ENCODE measurements at places on chromosomes 1 and 21. TPM values are rescaled to one million over a fixed set of nuclear protein-coding genes. Genes with fewer than 3 reads are reported as not detected.

The PRKAA2 gene
- total RNA-seq = 13.2 TPM

DNA sequence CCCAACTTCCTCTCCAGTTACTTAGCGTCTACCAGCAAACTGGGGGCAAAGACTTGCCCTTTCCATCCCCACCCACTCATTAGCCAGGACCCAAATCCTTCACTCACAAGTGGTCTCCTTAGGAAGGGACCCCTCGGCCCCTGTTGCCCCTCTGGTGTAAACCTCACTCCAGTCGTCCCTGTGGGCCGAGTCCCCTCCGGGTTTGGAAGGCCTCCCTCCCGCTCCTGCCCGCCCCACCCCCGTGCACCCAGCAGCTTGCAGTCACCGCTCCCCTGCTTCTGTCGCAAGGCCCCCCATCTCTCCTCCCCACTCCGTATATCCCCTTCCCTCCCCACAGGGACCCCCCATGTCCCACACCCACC is 1.2 kb downstream of the EFHD2 start:
- DNase-seq = peak; percentile 49
- H3K4me3 ChIP-seq = peak overlapping the region; percentile 90
- peaks cover 28% of the 10 kb centered on the region for H3K4me1 ChIP-seq
- H3K27me3 ChIP-seq = no peaks in the 10 kb centered on the region
- H3K36me3 ChIP-seq = peaks cover 19% of the 10 kb centered on the region
- no peak overlapping the region for H3K27ac ChIP-seq

DNA sequence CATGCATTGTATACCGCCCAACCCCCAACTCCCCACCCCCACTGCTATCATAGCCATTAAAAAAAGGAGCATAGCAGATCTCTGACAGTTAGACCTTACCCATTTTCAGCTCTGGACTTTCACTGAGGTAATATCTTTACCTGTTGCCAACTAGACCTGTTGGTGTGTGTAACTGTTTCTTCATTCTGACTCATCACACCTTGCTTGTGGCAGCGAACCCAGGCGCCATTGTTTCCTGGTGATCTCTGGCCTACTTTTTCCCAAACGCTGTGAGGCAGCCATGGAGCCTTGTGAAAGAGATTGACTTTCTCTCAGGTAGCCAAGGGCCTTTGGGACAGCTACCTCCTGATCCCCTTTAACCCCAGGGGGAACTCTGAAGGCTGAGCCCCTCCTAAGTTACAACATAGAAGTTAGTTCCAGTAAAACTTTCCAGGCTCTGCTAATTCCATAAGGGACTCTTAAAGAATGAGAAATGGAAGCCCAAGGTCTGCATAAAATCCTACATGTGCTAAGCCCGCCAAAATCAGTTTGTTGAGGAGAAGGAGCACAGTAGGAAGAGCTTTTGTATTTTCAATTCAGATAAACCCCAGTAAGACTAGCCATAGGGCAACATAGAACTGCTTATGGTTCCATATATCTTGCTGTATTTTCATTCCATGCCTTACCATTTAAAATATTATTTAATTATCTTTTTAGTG is 196.1 kb upstream of the CAMK1G start:
- peaks cover 58% of the 10 kb centered on the region for H3K4me1 ChIP-seq
- H3K27ac ChIP-seq = no peak overlapping the region
- DNase-seq = no peak
- no peaks in the 10 kb centered on the region for H3K36me3 ChIP-seq

- DNase-seq = no peak
- H3K4me3 ChIP-seq = no peak overlapping the region
- H3K27ac ChIP-seq = no peak overlapping the region
- no peaks in the 10 kb centered on the region for H3K36me3 ChIP-seq
- H3K4me1 ChIP-seq = no peaks in the 10 kb centered on the region
Measured at GRCh38 chr1:81192647-81193642, 607.8 kb upstream of the ADGRL2 start.

GRCh38 chr1:39081271-39082009 is 55.3 kb downstream of the NDUFS5 start:
- no peaks in the 10 kb centered on the region for H3K4me1 ChIP-seq
- peaks cover 71% of the 10 kb centered on the region for H3K27me3 ChIP-seq
- no peaks in the 10 kb centered on the region for H3K36me3 ChIP-seq
- DNase-seq = no peak
- H3K27ac ChIP-seq = no peak overlapping the region

- H3K4me1 ChIP-seq = peaks cover 4% of the 10 kb centered on the region
- H3K27me3 ChIP-seq = no peaks in the 10 kb centered on the region
- H3K4me3 ChIP-seq = no peak overlapping the region
Measured at GRCh38 chr21:45208627-45208951, 79.1 kb downstream of the POFUT2 start.

DNA sequence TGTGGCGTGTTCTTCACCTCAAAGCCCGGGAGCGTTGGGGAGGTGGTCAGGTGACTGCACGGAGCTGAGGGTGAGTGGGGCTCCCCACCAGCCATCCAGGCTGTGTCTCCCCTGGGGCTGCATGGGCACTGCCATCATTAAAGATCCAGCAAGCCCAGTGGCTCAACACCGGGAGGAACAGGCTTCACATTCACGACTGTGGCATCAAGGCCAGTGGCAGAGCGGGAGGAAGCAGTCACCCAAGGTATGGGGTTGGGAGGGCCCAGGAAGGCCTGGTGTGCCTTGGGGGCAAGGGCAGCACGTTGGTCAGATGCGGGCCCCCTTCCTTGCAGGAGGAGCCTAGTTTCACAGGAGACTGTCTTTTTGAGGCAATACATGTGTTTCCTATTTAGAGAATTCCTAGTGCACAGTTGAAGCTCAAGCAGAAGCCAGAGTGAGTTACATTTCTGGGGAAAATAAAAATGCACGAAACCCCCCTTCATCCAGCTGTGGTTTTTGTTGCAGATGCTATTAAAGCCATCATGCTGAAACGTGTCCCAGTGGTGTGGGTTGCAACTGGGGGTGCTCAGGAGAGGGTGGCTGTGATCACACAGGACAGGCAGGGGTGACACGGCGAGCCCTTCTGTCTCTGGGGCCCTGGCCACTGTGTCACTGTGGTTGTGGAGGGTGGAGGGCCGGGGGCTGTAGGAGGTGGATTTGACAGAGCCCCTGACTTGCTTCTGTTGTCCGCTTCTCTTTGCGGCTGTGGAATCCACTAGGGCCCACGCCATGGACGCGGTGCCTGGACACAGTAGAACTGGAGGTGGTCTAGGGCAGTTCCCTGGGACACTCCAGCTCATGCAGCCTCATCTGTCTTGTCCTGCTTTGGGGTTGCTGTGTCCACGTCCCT is 34.1 kb downstream of the SNAP47 start:
- peaks cover 26% of the 10 kb centered on the region for H3K36me3 ChIP-seq
- DNase-seq = no peak
- H3K4me3 ChIP-seq = no peak overlapping the region
- H3K27ac ChIP-seq = no peak overlapping the region

DNA sequence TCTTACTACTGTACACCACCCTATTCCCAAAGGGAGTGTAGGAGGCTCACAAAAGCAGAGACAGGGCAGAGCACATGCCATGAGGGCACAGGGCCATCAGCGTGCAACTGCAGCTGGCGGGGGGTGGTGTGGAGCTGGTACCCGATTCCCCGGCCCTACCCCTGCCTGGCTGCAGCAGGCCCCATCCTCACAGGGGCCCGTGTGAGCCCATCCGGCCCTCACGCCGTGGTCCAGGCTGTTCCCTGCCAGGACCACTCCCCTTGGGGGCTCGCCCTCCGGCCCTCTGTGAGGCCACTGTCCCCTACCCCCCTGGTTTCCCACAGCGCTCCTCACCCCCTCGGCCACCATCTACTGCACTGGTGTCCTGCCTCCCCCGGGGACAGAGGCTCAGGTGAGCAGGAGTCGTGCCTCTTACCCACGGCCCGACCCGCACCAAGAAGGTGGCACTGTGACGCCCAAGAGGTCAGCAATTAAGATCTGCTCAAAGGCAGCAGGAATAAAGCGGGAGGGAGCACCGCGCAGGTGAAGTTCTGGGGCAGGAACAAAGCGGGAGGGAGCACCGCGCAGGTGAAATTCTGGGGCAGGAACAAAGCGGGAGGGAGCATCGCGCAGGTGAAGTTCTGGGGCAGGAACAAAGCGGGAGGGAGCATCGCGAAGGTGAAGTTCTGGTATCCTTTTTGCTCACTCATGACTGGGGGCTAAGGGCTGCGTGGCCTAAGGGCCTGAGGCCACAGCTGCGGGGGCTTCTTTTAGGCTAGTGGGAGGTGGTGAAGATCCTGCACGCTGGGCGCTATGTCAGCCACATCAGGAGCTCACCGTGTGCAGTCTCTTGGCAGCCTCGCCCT is 3.9 kb downstream of the POFUT2 start:
- H3K4me1 ChIP-seq = peaks cover 3% of the 10 kb centered on the region
- DNase-seq = peak; percentile 38
- H3K4me3 ChIP-seq = no peak overlapping the region
- no peak overlapping the region for H3K27ac ChIP-seq
- H3K36me3 ChIP-seq = peaks cover 67% of the 10 kb centered on the region

- peak overlapping the region; percentile 99 for H3K27ac ChIP-seq
- H3K4me1 ChIP-seq = peaks cover 7% of the 10 kb centered on the region
- DNase-seq = peak; percentile 93
- peaks cover 61% of the 10 kb centered on the region for H3K36me3 ChIP-seq
- H3K4me3 ChIP-seq = peak overlapping the region; percentile 85
Measured at GRCh38 chr1:26471498-26472319, 531 bp upstream of the HMGN2 start.

The PSEN2 gene
- 25.2 TPM for total RNA-seq

GRCh38 chr1:203080456-203080855 is 5.4 kb downstream of the MYOG start:
- H3K36me3 ChIP-seq = no peaks in the 10 kb centered on the region
- peaks cover 25% of the 10 kb centered on the region for H3K27me3 ChIP-seq
- H3K27ac ChIP-seq = no peak overlapping the region
- DNase-seq = peak; percentile 19
- no peak overlapping the region for H3K4me3 ChIP-seq

The COL16A1 gene
- 6.9 TPM for total RNA-seq

GRCh38 chr1:217495249-217495648 is 135.6 kb downstream of the GPATCH2 start:
- H3K27me3 ChIP-seq = no peaks in the 10 kb centered on the region
- DNase-seq = no peak
- no peak overlapping the region for H3K4me3 ChIP-seq
- no peaks in the 10 kb centered on the region for H3K4me1 ChIP-seq
- H3K27ac ChIP-seq = no peak overlapping the region

DNA sequence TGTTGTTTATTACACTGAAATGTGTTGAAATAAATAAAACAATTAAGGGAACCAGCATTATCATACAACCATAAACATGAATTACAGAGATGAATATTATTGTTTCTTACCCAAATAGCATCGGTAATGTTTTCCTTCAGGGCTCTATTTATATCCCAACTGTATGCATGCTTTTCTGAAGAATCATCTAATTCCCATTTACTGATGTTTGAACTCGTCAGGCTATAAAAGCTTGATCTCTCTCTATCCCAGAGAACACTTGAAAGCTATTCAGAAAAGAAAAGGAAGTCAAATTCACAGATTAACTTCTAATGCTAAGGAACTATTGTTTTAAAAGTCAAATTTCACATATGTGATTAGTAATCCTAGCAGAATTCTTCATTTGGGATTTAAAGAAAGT is 12.4 kb downstream of the NUP133 start:
- no peak for DNase-seq
- peaks cover 84% of the 10 kb centered on the region for H3K36me3 ChIP-seq
- H3K4me3 ChIP-seq = no peak overlapping the region
- H3K27ac ChIP-seq = no peak overlapping the region
- H3K4me1 ChIP-seq = no peaks in the 10 kb centered on the region
- H3K27me3 ChIP-seq = no peaks in the 10 kb centered on the region

The EXO5 gene
- total RNA-seq = 8.6 TPM

The SPATA46 gene
- not detected for total RNA-seq

The CFAP410 gene
- total RNA-seq = 33.1 TPM

The KRTAP6-1 gene
- not detected for total RNA-seq

- no peak for DNase-seq
- no peaks in the 10 kb centered on the region for H3K27me3 ChIP-seq
- H3K4me3 ChIP-seq = no peak overlapping the region
- no peak overlapping the region for H3K27ac ChIP-seq
- no peaks in the 10 kb centered on the region for H3K36me3 ChIP-seq
- H3K4me1 ChIP-seq = peaks cover 17% of the 10 kb centered on the region
Measured at GRCh38 chr1:47558601-47559593, 121.1 kb downstream of the FOXD2 start.

DNA sequence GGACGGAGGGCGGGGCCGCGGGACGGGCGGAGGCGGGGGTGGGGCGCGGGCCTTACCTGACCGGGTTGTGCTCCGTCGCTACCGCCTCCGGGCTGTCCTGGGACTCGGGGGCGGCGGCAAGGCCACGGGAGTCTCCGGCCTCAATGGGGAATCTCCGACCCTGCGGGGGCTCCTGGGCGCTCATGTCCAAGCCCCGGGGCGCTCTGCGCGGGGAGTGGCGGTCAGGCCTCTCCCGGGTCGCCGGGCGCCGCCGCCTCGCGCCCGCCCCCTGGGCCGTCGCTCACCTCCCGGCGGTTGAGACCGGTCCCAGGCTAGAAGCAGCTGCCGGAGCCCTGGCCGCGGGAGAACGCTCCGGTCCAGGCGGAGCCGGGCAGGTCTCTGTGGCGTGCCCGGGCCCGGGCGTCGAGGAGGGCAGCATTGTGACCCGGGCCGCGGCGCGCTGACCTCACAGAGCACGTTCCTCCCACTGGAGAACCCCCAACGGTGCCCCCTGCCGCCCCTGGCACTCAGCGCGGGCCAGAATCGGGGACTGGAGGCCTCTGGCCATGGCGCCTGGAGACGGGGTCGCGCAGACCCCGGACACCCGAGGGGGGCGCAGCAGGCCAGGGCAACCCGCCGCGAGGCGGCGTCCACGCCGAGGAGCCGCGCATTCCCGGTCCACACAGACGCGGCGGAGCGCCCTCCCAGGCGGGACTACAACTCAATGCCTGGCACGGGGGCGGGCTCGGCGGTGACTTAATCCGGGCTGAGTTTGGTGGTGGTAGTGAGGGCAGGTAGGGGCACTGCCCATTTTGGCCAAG is 411 bp downstream of the FAM229A start:
- DNase-seq = peak; percentile 83
- H3K4me1 ChIP-seq = no peaks in the 10 kb centered on the region
- no peaks in the 10 kb centered on the region for H3K27me3 ChIP-seq
- peaks cover 32% of the 10 kb centered on the region for H3K36me3 ChIP-seq

The RAB3B gene
- 69.1 TPM for total RNA-seq

- no peak overlapping the region for H3K4me3 ChIP-seq
- no peaks in the 10 kb centered on the region for H3K27me3 ChIP-seq
- peaks cover 56% of the 10 kb centered on the region for H3K36me3 ChIP-seq
- H3K4me1 ChIP-seq = no peaks in the 10 kb centered on the region
- no peak for DNase-seq
Measured at GRCh38 chr1:240441669-240442068, 170.3 kb downstream of the GREM2 start.

The FLVCR1 gene
- total RNA-seq = 54.9 TPM

All from endodermal cell (in vitro differentiated cells).